ENCODE measurements at places on chromosomes 6 and 20. TPM values are rescaled to one million over a fixed set of nuclear protein-coding genes. Genes with fewer than 3 reads are reported as not detected.

SCUBE3 gene
- total RNA-seq, result 2.9 TPM

IMPG1 gene
- total RNA-seq, result not detected

DNA sequence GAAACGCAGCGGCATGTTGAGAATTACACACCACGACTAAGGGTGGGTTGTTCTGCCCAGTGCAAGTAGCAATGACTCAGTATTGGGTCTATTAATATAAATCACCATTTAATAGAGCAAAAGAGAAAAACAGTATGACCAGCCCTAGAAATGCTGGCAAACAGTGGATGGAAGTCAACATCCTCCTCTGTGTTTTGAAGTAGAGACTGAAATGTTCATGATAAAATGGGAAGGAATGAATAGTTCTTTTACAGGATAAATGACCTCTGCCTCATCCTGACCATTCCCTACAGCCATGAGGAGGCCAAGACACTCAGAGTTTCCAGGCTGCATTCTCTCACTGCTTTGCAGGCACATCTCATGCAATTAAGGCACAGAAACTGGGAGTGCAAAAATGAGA, 111.8 kb downstream of the PSMB1 start:
- no peak for DNase-seq

DNA sequence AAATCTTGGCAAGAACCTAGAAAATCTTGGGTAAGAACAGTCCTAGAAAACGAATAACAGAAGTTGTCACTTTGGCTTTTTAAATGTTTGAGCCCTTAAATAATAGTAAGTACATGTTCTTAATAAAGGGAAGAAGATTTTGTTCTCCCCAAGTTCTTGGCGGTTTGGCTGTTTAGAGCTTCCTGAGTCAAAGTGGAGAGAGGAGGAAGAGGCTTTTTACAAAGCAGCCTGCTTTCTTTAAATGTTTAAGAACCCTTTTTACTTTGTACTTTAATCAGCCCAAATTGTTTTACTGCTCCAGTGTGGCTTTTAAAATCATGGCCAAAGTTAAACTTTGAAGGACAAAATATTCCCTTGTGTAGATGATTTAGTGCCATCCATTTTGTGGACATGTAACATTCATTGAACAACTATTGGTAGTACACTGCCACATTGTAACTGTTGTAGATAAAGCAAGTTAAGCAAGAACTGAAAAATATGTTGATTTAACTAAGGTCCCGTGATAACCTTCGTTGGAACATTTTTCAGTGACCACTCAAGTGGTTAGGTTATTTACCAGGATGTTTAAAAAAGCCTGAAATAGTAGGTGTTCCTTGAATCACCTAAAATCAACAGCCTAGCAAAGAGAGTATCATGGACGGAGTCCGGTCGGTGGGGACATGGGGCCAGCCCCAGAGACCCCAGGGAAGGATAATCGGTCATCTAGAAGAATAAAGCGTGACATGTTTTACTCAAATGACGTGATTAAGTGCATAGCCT, 2.4 kb downstream of the AMD1 start:
- no peak for DNase-seq

DNA sequence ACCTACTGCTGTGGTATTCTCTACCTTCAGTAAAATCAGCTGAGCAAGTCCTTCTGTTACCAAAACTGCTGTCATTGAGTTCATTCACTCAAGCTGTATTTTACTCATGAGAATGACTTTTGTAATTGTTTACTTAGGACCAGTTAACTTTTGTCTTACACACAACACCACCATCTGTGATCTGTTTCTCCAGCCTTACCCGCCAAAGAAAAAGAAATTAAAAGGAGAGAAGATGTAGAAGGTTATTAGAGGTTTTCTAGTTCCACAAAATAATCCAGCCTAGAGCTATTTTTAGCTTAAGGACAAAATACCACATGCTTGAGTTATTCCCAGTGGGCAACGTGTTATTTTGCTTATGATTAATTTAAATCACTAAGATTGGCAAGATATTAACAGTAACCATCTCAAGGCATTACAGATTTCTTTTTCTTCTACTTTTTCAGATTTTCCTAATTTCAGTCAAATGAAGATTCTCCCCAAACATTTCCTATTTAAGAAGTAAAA, 38.2 kb downstream of the FAM8A1 start:
- no peak for DNase-seq

Data from sciatic nerve (tissue), 2 donors.